ENCODE measurements at places on chromosomes 7 and 10.

DNA sequence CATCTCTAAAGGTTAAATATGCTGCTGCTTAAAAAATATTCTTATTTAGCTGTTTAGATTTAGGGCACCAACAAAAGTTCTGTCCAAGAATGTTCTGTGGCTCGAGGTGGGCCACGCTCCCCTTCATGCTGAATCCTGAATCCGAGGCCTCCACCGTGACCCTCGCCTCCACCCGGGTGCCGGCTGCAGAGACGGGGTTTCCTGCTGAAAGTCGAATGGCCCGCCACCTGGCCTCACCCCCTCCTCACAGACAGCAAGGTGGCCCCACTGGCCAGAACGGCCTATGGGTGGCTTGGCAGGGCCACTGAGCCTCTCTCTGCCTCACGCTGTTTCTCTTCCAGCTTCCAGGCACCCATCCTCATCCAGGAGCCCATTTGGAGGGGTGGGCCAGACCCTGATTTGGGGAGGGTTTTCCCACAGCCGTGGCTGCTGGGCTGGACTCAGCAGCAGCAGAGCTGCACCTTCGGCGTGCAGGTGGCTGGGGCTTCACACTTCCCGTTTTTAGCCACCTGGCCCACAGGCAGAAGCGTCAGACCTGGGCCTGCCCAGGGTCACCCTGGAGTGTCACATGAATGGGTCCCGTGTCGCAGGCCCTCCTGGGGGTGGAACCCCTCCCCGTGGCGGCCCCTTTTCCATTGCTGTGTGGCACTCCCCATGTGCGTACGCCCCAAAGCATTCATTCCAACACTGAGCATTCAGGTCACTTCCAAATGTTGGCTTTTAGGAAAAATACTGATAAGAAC, 26.3 kb upstream of the ADGRA1 start:
- H3K4me1 ChIP-seq, result no peaks in the 10 kb centered on the region
- peaks cover 44% of the 10 kb centered on the region for H3K27me3 ChIP-seq
- H3K36me3 ChIP-seq, result no peaks in the 10 kb centered on the region
- no peak overlapping the region for H3K27ac ChIP-seq
- no peak for DNase-seq
- no peak overlapping the region for H3K4me3 ChIP-seq

- no peak for DNase-seq
- peaks cover 38% of the 10 kb centered on the region for H3K4me1 ChIP-seq
- H3K27me3 ChIP-seq, result no peaks in the 10 kb centered on the region
- H3K36me3 ChIP-seq, result no peaks in the 10 kb centered on the region
- H3K27ac ChIP-seq, result no peak overlapping the region
These were observed 107.2 kb downstream of the SPDYE5 start for GRCh38 chr7:75599244-75599781.

GRCh38 chr7:114889646-114890285, 32.1 kb upstream of the MDFIC start:
- peak; percentile 75 for DNase-seq
- H3K4me3 ChIP-seq, result no peak overlapping the region
- H3K4me1 ChIP-seq, result peaks cover 10% of the 10 kb centered on the region
- H3K27ac ChIP-seq, result no peak overlapping the region
- no peaks in the 10 kb centered on the region for H3K27me3 ChIP-seq

DNA sequence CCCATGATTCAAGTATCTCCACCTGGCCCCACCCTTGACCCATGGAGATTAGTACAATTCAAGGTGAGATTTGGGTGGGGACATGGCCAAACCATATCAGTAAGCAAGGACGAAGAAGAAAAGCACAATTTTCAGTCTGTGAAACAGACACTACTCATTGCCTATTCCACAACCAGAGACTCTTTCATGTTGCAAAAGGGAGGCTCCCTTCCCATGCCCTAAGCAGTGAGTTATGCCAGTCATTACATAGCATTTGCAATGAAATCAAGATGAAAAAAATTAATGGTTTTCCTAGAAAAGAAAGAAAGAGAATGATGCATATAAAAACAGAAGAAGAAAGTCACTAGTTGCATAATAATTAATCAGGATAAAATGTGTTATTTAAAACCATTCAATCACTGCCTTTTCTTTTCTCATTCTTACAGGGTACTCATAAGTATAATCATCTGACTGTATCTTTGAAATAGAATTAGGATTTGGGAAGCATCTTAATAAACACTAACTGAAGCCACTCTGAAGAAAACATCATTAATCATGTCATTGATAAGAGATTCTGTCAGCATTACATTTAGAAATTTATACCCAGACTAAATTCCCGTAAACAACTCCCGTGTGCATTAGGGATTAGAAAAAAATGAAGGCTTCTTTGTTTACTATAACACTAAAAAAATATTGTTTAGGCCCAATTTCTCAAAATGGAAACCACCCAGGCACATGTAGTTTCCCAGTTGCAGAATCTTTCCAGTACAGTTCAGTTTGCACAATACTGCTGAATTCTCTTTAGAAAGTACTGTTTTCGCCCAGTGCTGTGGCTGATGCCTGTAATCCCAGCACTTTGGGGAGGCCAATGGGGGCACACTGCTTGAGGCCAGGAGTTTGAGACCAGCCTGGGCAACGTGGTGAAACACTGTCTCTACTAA, 9.1 kb downstream of the PRPS1L1 start:
- DNase-seq, result no peak
- no peaks in the 10 kb centered on the region for H3K36me3 ChIP-seq
- H3K27ac ChIP-seq, result peak overlapping the region; percentile 64
- H3K27me3 ChIP-seq, result no peaks in the 10 kb centered on the region
- H3K4me1 ChIP-seq, result peaks cover 25% of the 10 kb centered on the region

- H3K4me3 ChIP-seq, result no peak overlapping the region
- no peak for DNase-seq
- H3K27ac ChIP-seq, result no peak overlapping the region
- no peaks in the 10 kb centered on the region for H3K27me3 ChIP-seq
- no peaks in the 10 kb centered on the region for H3K36me3 ChIP-seq
- H3K4me1 ChIP-seq, result no peaks in the 10 kb centered on the region
These were observed 135.4 kb downstream of the CXCL12 start for GRCh38 chr10:44249490-44249889.

- no peak for DNase-seq
- H3K4me3 ChIP-seq, result peak overlapping the region; percentile 60
- H3K27ac ChIP-seq, result no peak overlapping the region
- H3K27me3 ChIP-seq, result peaks cover 17% of the 10 kb centered on the region
These were observed 718 bp upstream of the FZD1 start for GRCh38 chr7:91263384-91264045.

GRCh38 chr10:36451391-36451970, 673.9 kb upstream of the ANKRD30A start:
- H3K4me3 ChIP-seq, result no peak overlapping the region
- no peaks in the 10 kb centered on the region for H3K36me3 ChIP-seq
- no peak for DNase-seq
- no peaks in the 10 kb centered on the region for H3K4me1 ChIP-seq

- no peaks in the 10 kb centered on the region for H3K27me3 ChIP-seq
- no peak for DNase-seq
- no peak overlapping the region for H3K4me3 ChIP-seq
- H3K36me3 ChIP-seq, result no peaks in the 10 kb centered on the region
- H3K27ac ChIP-seq, result no peak overlapping the region
These were observed 171.9 kb upstream of the LRRN3 start for GRCh38 chr7:110918949-110919548.

DNA sequence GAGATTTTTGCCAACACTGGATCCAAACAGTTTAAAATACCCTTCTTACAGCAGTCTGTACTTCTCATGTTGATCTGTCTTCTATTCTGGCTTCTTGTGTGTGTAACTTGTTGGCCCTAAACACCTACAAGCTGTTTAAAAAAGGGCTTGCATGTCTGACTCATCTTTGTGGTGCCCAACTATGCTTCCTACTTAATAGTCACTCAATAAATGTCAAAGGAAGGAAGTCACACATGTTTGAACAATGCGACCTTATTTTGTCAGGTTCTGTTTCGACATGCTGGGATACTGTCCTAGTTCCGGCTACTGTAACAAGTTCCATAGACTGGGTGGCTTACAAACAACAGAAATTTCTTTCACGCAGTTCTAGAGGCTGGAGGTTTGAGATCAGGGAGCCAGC, 9.4 kb upstream of the GRK5 start:
- peaks cover 15% of the 10 kb centered on the region for H3K4me1 ChIP-seq
- no peaks in the 10 kb centered on the region for H3K36me3 ChIP-seq
- no peak overlapping the region for H3K27ac ChIP-seq
- H3K4me3 ChIP-seq, result no peak overlapping the region
- no peaks in the 10 kb centered on the region for H3K27me3 ChIP-seq

- H3K4me3 ChIP-seq, result no peak overlapping the region
- peaks cover 9% of the 10 kb centered on the region for H3K4me1 ChIP-seq
- H3K27me3 ChIP-seq, result no peaks in the 10 kb centered on the region
These were observed 45.8 kb upstream of the TNS3 start for GRCh38 chr7:47627580-47628283.

GRCh38 chr7:21140622-21141021, 287.3 kb upstream of the SP4 start:
- H3K4me1 ChIP-seq, result peaks cover 12% of the 10 kb centered on the region
- no peaks in the 10 kb centered on the region for H3K36me3 ChIP-seq
- DNase-seq, result peak; percentile 70
- no peak overlapping the region for H3K27ac ChIP-seq

- DNase-seq, result no peak
- H3K27me3 ChIP-seq, result no peaks in the 10 kb centered on the region
- no peak overlapping the region for H3K27ac ChIP-seq
- no peaks in the 10 kb centered on the region for H3K36me3 ChIP-seq
- no peaks in the 10 kb centered on the region for H3K4me1 ChIP-seq
These were observed 377.5 kb upstream of the SORCS1 start for GRCh38 chr10:107542016-107542415.

DNA sequence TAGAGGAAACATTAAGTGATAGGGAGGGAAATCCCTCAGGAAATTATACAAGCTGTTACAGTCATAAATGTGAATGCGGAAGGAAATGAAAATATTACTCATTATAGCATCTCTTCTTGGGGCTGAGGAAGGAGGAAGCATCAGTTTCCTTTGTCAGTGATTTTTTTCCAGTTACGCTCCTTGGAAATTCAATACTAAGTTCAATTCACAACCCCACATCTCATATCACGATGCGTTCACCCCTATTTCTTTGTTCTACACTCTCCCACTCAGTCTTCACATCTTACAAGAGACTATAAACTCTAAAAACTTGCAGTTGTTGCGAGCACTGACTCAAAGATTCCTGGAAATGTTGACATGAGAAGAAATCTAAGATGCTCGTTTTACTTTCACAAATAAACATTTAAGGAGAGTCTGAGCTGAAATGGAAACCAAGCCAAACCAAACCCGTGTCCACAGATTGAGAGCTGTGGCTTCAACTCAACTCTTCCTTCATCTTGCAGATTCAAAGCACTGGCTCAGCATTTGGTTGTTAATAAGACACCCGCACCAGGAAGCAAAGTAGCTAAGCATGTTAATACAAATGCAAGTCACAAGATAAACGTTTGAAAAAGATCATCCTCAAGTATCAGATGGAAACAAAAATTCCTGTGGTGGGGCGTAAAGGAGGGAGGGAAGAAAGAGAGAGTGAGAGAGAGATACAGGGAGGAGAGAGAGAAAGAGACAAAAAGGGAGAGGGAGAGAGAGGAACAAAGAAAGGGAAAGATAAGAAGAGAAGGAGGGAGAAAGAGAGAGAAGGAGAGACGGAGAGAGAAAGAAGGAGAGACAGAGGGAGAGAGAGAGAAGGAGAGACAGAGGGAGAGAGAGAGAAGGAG, 150.0 kb upstream of the RSU1 start:
- no peaks in the 10 kb centered on the region for H3K36me3 ChIP-seq
- no peak overlapping the region for H3K4me3 ChIP-seq
- H3K4me1 ChIP-seq, result peaks cover 12% of the 10 kb centered on the region

DNA sequence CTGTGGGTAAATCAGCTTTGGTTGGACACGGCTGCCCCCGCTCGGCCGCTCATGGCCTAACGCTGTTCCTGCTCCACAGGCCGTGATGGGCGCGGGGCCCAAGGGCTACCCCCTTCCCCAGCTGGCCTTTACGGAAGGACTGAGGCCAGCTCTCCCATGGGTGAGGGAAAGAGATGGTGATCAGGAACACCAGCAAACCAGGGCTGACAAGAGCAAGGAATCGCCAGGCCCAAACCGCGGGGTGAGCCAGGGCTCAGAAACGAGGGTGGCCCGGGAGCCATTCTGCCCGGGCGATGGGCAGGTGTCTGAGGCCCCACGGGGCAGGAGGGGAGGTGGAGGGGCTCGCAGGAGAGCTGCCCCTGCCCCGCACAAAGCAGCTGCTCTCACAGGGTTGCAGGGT, 26.6 kb downstream of the GPER1 start:
- no peak for DNase-seq
- H3K27me3 ChIP-seq, result no peaks in the 10 kb centered on the region
- H3K4me3 ChIP-seq, result no peak overlapping the region
- no peaks in the 10 kb centered on the region for H3K4me1 ChIP-seq

GRCh38 chr7:473211-473734, 46.4 kb downstream of the PDGFA start:
- peaks cover 9% of the 10 kb centered on the region for H3K4me1 ChIP-seq
- H3K4me3 ChIP-seq, result no peak overlapping the region
- no peak overlapping the region for H3K27ac ChIP-seq
- no peaks in the 10 kb centered on the region for H3K36me3 ChIP-seq
- no peaks in the 10 kb centered on the region for H3K27me3 ChIP-seq

DNA sequence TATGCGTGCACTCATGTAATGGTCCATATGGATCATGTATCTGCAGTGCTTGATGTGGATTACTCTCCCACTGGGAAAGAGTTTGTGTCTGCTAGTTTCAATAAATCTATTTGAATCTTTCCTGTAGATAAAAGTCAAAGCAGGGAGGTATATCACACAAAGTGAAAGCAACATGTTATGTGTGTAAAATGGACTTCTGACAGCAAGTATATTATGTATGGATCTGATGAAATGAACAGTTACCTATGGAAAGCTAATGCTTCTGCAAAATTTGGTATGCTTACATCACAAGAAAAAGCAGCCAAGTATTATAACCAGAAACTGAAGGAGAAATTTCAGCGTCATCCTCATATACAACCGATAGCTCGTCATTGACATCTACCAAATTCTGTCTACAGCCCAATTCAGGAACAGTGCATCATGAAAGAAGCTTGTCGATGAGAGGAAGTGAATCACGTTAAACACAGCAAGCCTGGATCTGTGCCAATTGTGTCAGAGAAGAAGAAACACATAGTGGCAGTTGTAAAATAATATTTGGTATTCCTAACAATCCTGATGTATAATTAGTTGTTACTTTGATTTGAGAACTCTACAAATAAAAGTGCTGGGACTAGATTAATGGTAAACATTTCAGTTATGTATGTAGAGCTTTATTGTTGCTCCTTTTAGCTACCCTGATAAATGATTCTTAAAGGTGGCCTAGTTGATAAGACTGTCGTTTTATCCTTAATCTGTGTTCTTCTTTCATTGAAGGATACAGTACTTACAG, 14.2 kb upstream of the SYPL1 start:
- no peaks in the 10 kb centered on the region for H3K36me3 ChIP-seq
- H3K27me3 ChIP-seq, result no peaks in the 10 kb centered on the region
- DNase-seq, result peak; percentile 74

- no peaks in the 10 kb centered on the region for H3K4me1 ChIP-seq
- H3K27ac ChIP-seq, result no peak overlapping the region
- peaks cover 23% of the 10 kb centered on the region for H3K36me3 ChIP-seq
- H3K27me3 ChIP-seq, result no peaks in the 10 kb centered on the region
- no peak overlapping the region for H3K4me3 ChIP-seq
These were observed 55.3 kb downstream of the PAXIP1 start for GRCh38 chr7:154947604-154948003.

GRCh38 chr10:103493362-103493915, at the start of gene NEURL1:
TSS of gene NEURL1 (plus strand) at chr10:103493705. CDS start at chr10:103494388, 683 bp downstream.
- DNase-seq, result no peak
- peaks cover 5% of the 10 kb centered on the region for H3K4me1 ChIP-seq
- H3K27me3 ChIP-seq, result no peaks in the 10 kb centered on the region
- no peak within 1 kb of the TSS for H3K27ac ChIP-seq
- H3K4me3 ChIP-seq, result peak within 1 kb of the TSS; percentile 61

GRCh38 chr7:103343758-103344452, 662 bp downstream of the DNAJC2 start:
- H3K27ac ChIP-seq, result peak overlapping the region; percentile 76
- DNase-seq, result peak; percentile 3
- H3K4me1 ChIP-seq, result peaks cover 30% of the 10 kb centered on the region
- H3K4me3 ChIP-seq, result peak overlapping the region; percentile 95
- no peaks in the 10 kb centered on the region for H3K27me3 ChIP-seq
